T-helper 2 cell (primary cell): ENCODE measurements at places on chromosomes 2 and 18.

- DNase-seq = no peak
Observed at GRCh38 chr2:231810905-231811304, 24.7 kb downstream of the COPS7B start.

GRCh38 chr18:38520786-38521185 lies 955.2 kb upstream of the CELF4 start:
- DNase-seq = no peak

GRCh38 chr2:96839293-96839874 lies 4.4 kb downstream of the ANKRD23 start:
- DNase-seq = peak; percentile 86

GRCh38 chr18:4551001-4551360 lies 95.9 kb upstream of the DLGAP1 start:
- DNase-seq = no peak

DNA sequence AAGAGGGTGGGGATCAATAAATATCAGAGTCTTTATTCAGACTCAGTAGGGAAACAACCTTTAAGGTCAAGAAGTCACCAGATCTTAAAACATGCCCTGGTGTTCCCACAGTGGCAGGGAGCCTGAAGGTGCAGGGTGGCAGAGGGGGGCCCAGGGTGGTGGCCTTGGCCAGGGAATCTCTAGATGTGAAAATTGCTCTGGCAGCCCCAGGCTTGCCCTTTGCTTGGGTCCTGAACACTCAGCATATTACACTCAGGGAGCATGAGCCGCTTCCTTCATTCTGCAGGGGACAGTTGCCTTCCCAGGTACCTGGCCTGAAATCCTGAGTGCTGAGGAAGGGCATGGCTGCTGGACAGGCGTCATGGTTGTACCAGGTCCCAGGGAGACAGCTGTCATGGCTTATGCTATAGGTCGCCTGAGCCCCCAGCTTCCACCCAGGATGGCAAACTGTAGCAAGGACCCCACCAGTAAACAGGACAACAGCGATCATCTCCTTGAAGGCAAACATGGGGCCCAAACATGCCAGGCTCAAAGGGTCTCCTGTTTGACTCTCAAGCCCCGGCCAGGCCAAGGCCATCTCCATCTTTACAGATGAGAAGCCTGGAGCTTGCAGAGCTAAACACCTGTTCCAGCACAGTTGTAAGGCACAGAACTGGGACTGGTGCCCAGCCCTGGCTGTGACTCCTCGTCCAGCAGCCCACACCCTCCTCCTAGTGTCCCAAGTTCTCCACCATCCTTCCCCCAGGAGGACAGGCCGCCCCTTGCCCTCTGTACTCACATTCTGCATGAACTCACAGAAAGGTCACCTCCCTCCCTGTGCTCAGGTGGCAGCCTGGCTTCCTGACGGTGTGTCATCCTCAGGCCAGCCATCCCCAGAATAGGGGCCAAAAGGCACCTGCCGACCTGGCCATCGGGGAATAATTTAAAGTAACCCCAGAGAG lies 14.6 kb downstream of the ABCG8 start:
- no peak for DNase-seq

GRCh38 chr18:72541871-72542332 lies 2.2 kb downstream of the CBLN2 start:
- DNase-seq = no peak

DNA sequence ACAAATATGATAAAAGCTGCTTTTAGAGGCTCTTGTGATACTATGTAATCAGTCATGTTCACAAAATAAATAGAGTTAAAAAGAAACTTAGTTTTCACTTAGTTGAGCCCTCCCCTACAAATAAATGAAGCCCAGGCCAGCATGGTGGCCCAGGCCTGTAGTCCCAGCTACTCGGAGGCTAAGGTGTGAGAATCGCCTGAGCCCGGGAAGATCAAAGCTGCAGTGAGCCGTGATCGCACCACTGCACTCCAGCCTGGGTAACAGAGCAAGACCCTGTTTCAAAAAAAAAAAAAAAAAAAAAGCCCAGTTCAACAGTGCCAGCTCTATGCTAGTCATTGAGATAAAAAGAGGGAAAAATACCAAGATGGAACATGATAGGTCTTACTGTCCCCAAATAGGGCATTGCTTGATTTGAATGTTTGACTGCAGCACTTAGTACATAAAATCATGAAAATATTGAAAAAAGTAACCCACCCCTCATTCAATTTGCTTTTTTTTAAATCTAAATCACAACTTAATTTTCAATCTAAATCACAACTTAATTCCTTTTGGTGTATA lies 1.5 kb downstream of the ASNSD1 start:
- no peak for DNase-seq

DNA sequence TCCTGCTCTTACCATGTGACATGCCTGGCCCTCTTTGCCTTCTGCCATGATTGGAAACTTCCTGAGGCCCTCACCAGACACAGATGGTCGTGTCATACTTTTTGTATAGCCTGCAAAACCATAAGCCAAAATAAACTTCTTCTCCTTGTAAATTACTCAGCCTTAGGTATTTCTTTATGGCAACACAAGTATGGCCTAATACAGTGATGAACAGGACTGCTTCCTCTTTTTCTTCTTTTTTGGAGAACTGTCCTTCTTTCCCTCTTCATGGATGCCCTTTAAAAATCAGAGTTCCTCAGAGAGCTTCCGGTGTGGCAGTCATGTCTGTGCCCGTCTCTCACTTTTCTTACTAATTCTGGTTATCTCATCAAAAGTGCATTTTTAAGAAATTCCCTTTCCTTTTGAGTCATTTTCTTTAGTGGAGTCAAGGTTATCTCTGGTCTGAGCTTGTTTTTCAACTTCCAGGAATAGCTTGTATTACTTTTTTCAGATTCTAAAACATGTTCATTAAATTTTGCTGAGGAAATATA lies 9.2 kb upstream of the IL1A start:
- DNase-seq = no peak

DNA sequence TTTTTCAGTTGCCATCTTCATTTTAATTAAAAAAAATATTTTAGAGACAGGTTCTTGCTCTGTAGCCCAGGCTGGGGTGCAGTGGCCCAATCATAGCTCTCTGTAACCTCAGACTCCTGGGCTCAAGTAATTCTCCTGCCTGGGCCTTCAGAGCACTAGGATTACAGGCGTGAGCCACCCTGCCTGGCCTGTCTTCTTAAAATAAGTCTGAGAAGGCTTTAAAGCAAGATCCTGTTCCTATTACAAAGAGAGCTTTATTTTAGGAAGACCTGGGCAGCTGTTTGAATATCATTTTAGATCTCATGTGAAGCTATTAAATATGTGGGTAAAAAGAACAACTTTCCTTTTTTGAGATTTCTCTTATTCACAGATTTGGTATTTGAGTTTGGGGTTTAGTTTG lies 1.5 kb downstream of the FAM228A start:
- DNase-seq = no peak

DNA sequence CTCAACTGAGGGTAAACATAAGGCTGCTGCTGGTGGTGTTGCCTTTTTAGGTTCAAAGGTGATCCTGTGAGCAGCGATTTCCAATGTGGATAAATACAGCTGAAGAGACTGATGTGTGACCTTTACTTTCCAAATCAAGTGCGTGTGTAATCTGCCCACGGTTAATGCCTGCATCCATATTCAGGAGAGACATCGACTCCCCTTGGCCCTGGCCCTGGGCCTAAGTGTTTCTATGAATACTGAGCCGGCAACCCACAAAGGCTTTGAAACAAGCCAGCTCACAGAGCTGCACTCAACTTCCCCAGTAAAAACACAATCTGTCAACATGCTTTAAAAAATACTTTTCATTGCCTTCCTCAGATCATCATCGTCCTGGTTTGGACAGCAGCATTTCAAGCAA lies 1026.6 kb downstream of the TMEM182 start:
- no peak for DNase-seq

GRCh38 chr18:24546307-24546706 lies 85.9 kb downstream of the HRH4 start:
- DNase-seq = no peak

DNA sequence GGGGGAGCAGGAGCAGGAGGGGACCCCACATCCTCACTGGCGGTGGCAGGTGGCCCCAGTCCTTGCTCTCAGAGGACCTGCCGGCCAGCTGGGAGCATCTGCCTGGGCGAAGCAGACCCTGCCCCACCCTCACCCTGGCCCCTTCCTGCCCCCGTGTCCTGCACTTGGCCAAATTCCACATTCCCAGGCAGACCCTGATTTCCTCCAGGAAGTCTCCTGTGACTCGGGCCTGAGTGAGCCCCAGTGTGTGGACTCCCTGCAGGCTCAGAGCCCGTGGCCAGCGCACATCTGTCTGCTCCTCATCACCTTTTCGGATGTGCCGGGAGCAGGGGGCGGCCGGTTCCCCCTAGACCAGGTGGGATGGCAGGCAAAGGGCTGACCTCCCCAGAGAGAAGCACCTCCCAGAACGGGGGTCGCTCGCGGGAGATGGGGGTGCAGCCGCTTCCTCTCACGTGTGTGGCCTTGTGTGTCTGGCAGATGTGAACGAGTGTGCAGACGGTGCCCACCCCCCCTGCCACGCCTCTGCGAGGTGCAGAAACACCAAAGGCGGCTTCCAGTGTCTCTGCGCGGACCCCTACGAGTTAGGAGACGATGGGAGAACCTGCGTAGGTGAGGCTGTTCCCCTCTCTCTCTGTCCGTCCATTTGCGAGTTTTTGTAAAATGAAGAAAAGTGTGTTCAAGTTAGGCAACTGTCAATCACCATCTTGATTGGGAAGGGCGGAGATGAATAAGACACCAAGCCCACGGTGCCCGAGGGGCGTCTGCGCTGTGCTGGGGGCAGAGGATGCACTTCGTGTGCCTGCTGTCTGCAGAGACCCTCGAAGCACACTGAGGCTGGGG lies 90.4 kb downstream of the TPO start:
- no peak for DNase-seq

- no peak for DNase-seq
Observed at GRCh38 chr2:130872741-130873125, 36.0 kb downstream of the ARHGEF4 start.

DNA sequence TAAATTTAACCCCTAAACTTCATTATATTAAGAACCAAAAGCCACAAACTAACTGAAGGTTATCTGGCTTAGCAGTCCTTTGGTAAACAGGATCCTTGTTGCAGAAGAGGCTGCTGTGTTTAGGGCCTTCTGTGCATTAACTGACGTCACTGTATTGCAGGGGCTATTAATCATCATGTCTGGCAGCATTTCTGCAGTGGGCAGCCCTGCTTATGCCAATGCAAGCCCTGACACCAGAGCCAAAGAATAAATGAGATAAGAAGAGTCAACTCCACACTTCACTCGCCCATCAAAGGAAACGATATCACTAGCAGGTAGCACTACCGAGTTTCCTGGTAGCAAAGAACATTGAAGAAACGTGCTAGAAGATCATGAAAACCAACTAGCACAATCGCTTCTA lies 110.6 kb downstream of the PLEKHM3 start:
- DNase-seq = no peak

- DNase-seq = no peak
Observed at GRCh38 chr18:78378983-78379382, 600.6 kb upstream of the SALL3 start.

DNA sequence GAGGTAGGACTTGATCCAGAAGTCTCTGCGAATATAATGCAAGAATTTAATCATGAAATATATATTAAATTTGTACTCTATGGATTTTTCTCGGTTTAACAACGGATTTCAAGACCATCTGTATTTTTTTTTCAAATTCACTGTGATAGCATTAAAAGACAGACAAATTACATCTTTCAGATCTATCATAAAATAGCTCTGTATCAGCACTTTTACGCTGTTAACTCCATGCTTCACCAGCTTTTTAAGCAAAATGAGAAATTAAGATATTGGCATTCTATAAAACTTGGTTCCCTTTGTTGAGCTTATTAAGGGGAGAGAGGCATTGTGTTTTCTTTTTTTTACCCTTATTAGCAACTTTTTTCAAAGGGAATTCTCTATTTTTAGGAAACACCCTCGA lies 1377.6 kb upstream of the NXPH2 start:
- no peak for DNase-seq

GRCh38 chr2:81481242-81481993 lies 1176.9 kb upstream of the LRRTM1 start:
- DNase-seq = no peak

GRCh38 chr18:840516-840915 lies 28.5 kb upstream of the YES1 start:
- DNase-seq = no peak

DNA sequence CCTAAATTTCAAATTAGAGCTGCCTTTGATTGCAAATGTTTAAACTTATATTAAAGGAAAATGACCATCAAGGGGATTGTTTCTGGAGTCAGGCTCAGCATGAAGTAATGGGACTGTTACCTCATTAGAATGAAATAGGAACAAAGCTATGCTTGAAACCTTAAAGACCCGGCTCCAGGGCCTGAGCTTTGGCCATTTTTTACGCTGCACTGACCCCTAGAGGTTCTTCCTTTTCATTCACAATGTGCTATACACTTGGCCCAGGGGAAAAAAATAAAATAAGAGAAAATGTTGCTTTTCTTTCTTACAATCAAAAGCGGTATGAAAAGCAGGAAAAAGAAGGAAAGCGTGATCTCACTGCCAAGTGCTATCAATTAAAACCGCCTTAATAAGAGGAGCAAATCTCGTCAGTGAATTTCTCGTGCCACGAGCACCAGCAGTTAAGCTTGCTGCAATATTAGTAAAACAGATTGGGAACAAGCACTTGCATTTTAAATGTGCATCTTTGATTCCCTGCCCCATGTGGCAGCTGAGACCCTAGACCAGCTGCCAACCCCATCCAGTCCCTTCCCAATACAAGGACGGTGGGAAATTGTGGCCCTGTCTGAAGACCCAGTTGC lies 96.6 kb downstream of the MBD2 start:
- no peak for DNase-seq

- no peak for DNase-seq
Observed at GRCh38 chr2:39228413-39229209, 15.2 kb downstream of the CDKL4 start.

- DNase-seq = no peak
Observed at GRCh38 chr18:27839141-27839540, 337.8 kb downstream of the CDH2 start.

GRCh38 chr2:239275044-239275685 lies 125.7 kb downstream of the HDAC4 start:
- DNase-seq = peak; percentile 40

DNA sequence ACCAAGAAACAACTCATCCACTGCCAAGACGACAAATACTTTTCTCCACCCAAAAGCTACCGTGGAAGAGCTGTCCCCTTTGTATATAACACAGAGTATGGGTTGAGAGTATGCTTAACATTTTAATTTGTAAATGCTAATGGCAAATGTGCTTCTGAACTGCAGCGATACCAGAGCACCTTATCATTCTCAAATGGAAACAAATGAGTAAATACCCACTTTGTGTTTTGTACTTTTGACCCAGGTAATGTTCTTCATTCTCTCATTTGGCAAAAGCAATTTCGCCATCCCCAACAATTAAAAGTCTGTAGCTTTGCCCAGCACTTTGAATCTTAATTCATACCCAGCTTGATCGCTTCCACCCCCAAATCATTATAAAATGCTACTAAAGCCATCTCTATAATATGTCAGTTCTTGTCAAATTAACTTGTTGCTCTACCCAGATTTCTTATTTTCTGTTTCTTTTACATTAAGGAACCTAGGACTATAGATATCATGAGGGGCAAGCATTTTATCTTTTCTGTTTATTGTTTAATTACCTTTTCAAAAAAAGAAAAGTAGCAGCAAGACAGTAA lies 6.2 kb upstream of the POU3F3 start:
- no peak for DNase-seq
